ENCODE measurements at places on chromosomes 7 and 10.

GRCh38 chr10:97234400-97234799, 48.6 kb upstream of the SLIT1 start:
- DNase-seq, result no peak

GRCh38 chr7:149815661-149816266, 22.4 kb upstream of the ZNF862 start:
- DNase-seq, result no peak

DNA sequence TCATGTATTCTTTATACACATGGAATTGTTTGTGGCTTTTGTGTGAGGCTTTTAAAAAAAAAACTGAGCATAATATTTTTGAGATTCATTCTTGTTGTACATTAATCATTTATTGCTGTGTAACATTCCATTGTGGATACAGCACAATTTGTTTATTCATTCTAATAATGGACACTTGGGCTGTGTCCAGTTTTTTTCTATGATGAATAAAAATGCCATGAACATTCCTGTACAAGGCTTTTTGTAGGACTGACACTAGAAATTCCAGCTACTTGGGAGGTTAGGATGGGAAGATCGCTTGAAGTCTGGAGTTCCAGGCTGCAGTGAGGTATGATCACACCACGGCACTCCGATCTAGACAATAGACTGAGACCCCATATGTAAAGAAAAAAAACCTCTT, 254.3 kb upstream of the CACNA2D1 start:
- no peak for DNase-seq

DNA sequence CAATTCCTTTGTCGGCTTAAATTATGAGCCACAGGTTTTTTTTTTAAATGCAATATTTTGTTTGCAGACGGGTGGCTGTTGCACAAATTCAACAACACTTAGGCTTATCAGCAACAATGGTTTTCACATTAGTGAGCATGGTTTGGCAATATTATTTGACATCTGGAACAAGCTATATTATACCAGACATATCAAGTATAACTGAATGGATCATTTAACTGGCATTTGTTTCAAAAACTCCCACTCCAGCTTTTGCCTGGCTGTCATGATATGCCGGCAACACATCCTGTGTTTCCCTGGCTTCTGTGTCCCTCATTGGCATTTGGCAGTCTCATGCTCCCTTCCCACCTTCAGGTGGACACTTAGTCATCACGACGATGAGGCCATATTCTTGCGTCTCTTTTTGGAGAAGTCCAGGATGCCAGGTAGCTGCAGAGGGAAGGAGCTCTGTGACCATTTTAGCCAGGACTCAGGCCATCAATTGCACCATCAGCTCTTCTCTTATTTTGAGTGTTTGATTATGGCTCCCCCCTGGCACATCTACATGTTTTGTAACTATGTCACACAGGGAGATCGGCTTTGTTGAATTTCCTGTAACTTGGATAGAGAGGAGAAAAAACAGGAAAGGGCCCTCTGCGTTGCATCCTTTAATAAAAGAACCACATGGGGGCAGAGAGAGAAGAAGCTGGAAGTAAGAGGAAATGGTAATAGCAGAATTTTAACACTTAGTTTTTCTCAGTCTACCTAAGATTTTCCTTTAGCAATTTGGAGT, 413.9 kb downstream of the LRMDA start:
- no peak for DNase-seq

DNA sequence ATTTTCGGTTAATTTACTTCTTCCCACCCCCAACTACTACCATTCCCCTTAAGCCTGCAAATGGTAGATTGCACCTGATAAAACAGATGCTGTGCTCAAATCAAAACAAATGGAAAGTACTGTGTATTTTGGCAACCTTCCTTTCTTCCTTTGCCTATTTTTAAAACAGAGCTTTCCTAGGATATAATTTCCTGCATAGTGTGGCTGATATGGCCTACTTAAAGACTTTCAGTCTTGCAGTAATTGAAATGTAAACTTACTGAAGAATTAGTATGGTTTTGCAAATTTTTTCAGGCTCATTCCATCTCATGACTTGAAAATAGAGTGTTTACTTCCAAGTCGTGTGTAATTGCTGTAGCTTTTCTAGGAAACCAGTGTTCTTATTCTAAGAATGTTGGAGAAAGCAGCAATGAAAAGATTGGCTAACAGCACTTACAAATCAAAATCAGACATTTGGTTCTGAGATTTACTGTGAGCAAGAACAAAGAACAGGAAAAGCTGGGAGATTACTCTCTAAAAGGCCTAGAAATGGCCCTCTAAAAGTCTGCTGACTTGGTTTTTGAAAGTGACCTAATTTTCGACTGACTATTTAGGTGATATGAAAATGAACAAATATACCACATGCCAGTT, 52.0 kb downstream of the REEP3 start:
- DNase-seq, result no peak

DNA sequence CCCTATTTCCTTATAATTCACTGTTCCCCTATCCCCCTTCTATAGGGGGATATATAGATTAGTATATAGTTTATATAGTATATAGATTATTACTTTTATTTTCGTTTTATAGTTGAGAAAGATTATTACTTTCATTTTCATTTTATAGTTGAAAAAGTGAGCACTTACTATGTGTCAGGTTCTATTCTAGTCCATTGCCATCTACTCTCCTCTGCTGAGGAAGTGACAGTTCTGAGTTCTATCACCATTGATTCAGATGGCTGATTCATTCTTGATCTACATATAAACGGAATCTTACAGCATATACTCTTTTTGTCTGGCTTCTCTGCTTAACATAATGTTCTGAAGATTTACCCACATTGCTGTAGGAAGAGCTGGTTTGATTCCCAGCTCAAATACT, 20.7 kb upstream of the CAV2 start:
- DNase-seq, result no peak

- DNase-seq, result no peak
Measured at GRCh38 chr7:55140941-55141278, 122.1 kb downstream of the EGFR start.

GRCh38 chr10:119496273-119496672, 46.2 kb downstream of the RGS10 start:
- no peak for DNase-seq

GRCh38 chr10:58648131-58648530, 135.5 kb downstream of the BICC1 start:
- no peak for DNase-seq

DNA sequence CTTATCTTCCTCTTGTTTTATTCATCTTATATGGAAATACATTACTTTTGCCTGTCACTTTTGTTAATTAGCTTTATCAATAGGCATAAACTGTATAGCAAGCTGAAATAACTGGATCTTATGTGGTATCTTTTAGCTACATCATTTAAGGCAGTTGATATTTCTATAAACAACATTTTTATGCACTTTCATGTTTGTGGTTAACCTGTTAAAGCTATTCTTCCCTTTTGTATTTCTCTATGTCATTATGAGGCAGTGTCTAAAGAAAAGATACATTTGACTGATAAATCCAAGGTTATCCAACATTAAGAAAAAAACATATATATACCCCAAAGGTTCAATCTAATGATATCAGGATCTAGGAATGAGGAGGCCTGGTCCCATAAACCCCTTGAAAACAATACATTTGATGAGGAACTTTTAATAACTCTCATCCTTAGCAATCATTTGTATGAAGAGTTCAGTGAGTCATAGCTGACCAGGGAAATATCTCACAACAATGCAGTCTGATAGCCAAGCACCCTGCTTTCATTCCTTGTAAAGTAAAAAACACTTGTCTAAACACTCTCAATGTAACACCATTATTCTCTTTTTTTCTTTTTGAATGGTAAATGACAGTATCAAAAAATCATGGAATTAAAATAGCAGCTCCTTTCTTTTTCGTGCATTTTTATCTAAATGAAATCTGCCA, 300.9 kb downstream of the NEBL start:
- DNase-seq, result no peak

DNA sequence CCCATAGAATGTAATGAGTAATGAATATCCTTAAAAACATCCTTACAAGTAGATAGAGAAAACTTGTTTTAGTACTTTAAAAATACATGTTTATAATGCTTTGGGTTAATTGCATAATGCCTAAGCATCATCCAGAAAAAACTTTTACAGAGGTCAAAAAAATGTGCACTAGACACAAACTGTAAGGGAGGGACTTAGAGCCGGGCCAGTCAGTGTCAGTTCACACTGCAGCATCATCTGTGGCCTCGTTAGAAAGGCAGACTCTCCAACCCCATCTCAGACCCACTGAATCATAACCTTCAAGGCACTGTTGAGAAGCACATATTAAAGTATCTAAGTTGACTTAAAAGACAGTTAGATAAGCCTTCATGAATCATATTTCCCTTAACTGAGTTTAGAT, 230.1 kb upstream of the PRPS1L1 start:
- no peak for DNase-seq

DNA sequence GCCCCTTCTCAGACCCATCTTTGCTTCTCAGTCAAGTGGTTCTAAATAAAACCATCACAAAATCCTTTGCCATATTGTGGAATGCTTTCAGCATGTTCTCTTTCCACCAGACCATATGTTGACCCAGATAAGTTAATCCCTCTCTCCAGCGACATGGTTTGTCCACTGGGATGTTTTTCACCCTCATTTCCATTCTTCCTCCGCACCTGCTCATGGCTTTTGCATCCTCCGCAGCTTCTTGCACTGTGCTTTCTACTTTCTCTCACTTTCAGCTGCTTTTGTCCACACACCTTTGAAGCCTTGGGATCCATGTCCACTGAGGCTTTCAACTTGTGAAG, 52.3 kb upstream of the WAC start:
- no peak for DNase-seq

DNA sequence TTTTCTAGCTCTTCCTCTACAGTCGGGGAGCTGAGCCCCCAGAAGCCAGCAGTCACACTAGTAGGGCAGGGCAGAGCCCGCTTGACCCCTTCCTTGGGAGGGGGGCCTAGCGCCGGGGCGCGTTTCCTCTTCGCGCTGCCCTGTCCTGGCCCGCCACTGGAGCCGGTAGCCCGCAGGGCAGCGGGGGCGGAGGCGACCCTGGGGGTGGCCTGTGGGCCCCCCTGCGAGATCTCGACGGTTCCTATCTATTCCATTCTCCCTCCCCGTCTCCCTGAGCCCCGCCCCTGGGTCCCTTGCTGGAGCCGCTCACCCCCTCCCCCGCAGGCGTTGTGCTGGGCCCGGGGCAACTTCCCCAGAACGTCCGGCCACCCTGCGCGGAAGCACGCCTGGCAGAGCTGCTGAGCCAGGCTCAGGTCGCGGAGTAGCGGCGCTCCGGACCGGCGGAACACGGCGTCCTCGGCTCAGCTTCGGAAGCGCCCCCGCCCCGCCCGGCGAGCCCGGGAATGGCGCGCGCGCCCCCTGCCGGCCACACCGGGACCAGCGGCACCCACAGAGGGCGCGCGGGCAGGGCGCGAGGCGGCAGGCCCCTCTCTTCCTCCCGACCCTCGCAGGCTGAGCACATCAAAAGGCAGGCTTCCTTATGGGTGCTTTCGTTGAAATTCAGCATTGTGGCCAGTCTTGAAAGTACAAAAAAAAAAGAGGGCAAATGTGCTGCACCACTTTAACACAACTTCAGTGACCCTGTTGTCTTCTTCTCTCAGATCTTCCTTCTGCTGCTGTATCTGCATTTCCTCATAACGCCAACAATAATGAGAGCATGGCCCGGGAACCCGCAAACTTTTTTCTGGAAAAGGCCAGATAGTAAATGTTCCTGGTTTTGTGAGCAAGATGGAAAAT, 327.6 kb downstream of the TNS3 start:
- no peak for DNase-seq

DNA sequence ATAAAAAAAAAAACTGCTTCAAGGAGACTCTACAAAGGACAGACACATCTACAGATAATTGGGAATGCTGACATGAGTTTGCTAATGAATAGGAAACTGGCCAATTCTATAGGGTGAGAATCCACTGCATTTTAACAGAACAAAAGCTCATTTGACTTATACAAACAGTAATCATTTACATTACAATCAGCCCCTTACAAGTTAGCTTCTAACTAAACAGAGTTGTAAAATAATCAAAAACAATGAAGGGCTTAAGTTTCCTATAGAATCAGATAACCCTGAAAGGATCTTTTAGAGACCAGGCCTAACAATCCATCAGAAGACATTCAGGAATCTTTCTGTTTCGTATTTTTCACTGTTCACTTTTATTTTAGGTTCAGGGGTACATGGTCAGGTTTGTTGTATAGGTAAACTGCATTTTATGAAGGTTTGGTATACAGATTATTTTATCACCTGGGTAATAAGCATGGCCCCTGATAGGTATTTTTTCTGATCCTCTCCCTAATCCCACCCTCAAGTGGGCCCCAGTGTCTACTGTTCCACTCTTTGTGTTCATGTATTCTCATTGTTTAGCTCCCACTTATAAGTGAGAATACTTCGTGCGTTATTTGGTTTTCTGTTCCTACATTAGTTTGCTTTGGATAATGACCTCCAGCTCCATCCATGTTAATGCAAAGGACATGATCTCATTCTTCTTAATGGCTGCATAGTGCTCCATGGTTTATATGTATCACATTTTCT, 131.3 kb upstream of the NOBOX start:
- no peak for DNase-seq

GRCh38 chr10:111275091-111275490, 198.3 kb downstream of the ADRA2A start:
- DNase-seq, result no peak

DNA sequence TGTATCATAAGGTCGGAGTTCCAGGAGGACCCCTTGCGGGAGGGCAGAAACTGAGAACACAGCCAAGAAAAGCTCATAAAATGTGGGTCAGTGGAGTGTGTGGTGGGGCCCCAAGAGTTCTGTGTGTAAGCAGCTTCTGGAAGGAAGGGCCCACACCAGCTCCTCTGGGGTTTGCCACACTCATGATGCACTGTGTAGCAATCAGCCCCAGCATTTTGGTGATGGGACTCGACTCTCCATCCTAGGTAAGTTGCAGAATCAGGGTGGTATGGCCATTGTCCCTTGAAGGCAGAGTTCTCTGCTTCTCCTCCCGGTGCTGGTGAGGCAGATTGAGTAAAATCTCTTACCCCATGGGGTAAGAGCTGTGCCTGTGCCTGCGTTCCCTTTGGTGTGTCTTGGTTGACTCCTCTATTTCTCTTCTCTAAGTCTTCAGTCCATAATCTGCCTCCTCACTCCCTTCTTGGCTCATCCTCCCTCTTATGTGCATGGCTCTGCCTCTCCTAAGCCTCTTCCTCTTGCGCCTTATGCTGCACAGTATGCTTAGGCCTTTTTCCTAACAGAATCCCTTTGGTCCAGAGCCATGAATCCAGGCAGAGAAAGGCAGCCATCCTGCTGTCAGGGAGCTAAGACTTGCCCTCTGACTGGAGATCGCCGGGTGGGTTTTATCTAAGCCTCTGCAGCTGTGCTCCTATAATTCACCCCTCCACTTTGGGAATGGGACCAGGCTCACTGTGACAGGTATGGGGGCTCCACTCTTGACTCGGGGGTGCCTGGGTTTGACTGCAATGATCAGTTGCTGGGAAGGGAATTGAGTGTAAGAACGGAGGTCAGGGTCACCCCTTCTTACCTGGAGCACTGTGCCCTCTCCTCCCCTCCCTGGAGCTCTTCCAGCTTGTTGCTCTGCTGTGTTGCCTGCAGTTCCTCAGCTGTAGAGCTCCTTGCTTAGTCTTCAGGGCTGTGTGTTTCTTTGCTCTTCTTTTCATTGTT, 17.8 kb downstream of the PRSS2 start:
- DNase-seq, result no peak

- DNase-seq, result no peak
Measured at GRCh38 chr7:24050991-24051560, 232.9 kb upstream of the NPY start.

- DNase-seq, result peak; percentile 5
Measured at GRCh38 chr7:23012908-23013714, 819 bp downstream of the HYCC1 start.

- no peak for DNase-seq
Measured at GRCh38 chr10:131453721-131454634, 142.5 kb upstream of the TCERG1L start.
